AG08396 (cell line): ENCODE measurements at places on chromosomes 2 and 18.

GRCh38 chr18:53991805-53992204 lies 232.7 kb downstream of the MBD2 start:
- DNase-seq, result no peak

DNA sequence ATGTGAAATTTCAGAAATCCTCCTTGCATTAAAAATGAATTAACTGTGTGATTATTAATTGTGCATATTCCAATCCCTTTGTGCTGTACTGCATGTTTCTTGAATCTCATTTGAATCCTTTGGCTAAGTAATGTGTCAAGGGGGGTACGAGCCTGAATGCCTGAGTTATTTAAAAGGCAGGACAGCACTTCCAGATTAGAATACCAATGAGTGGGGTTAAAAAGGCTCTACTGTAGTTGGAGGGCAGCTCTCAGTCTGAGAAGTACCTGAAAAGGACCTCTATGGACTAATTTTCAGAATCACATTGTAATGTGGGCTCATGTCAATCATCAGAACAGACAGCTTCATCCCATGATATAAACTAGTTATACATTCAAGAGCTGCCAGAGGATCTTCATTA lies 423.0 kb downstream of the GRB14 start:
- DNase-seq, result no peak

DNA sequence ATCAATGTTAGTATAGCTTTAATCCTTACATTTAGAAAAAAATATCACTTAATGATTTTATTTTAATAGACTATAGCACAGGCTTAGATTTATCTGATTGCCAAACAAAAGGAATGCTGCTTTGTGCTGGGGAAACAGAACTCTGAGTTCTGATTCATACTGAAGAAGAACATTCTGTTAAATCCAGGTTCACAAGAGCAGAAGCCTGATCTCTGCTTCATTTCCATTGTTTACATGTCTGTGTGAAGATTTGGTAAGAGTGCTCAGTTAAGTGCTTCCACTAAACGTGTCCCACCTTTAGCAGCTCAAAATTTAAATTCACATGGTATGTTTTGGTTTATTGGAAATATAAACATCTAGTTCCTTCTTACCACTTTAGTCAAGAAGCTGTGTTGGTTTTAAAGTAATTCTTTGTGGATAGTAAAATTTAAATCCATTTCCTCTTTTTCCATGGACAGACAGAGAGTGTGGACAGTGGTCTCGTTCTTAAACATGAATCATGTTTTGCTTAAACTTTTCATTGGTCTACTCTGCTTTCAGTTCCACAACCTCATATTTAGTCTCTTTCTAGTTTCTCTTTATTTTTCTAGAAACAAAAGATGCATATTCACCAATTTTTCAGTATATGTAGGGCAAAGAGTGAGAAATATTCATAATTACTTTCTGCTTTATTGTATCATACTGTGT lies 59.1 kb downstream of the NYAP2 start:
- no peak for DNase-seq

- no peak for DNase-seq
Measured at GRCh38 chr2:180776921-180777320, 203.5 kb upstream of the UBE2E3 start.

GRCh38 chr2:118847762-118848172 lies 319 bp upstream of the EN1 start:
- no peak for DNase-seq

- DNase-seq, result peak; percentile 88
Measured at GRCh38 chr2:28810384-28811285, at the start of gene SPDYA. Gene SPDYA (plus strand): TSS chr2:28810834. CDS start chr2:28816015, 5,181 bp downstream.

GRCh38 chr2:113711851-113712250 lies 44.6 kb downstream of the SLC35F5 start:
- DNase-seq, result no peak

- no peak for DNase-seq
Measured at GRCh38 chr18:8603663-8604520, 5.3 kb upstream of the RAB12 start.

DNA sequence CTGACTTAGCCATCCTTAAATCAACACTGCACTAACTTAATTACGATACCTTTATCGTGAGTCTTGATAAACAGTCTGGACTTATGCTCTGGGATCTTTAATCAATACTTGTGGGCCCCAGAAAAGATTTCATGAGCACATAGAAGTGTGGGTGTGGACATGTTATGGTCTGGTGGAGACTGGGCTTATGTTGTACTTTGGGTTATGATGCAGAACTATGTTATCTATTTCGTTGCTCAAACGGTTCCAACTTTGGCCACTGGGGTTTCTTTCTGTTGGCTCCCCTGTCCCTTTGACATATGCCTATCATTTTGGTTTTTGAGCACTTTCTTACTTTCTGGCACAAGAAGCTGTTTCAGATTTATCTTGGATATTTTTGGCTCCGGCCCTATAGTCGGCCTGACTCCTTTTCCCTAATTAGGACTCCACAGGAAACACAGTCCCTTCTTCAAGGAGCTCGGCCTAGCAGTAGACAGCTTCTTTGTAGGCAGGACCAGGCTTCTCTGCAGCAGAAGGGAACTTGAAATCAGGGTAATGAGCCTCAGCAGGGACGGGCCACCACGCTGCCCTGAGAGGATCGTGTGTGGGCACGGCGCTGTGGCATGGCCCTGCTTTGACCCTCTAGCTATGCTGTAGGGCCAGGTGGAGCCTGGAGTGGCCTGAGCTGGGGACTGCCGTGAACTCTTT lies 54.6 kb upstream of the TXNDC2 start:
- no peak for DNase-seq

DNA sequence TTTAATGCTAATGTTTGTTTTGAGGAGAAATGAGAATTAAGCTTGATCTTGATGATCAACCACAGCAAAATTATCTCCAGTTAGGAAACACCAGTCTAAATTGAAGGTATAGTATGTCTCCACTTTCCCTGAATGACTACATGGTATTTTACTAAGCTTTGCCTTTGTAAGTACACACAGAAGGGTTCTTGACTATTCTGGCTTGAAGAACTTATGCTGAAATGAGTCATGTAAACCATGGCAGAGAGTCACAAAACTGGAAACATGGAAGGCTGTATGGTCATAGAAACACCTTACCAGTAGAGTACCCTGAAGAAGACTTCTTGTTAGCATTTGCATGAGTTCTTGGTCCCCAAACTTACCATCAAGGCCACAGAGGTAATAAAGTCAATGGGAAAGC lies 250.5 kb downstream of the SLC8A1 start:
- no peak for DNase-seq

- DNase-seq, result peak; percentile 69
Measured at GRCh38 chr2:133674433-133675331, 106.4 kb upstream of the NCKAP5 start.

- DNase-seq, result no peak
Measured at GRCh38 chr18:39724652-39725051, 2159.1 kb upstream of the CELF4 start.

DNA sequence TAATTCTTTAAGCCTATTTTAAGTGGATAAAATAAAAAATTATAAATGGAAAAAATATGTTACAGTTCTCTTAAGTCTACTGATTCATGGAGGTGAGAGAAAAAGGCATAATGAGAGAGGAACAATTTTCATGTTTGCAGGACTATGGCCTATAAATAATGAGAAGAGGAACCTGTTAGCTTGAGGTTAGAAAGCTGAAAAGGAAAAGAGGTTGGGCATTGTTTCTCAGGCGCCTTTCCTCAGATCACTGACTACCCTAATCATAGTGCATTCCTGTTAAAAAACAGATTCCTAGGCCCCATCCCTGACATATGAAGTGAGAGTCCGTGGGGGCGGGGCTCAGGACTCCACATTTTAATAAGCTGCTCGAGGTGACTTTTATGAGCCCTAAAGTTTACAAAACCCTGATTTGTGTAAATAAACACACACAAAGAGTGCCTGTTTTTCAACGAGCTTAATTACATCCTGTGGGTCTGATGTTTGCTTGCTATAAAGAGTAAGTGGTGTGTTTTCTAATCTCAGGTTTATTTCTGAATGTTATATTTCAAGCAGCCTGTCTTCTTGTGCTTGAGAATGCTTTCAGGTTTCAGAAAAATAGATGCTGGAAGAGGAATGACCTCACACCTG lies 335.5 kb downstream of the CLIP4 start:
- DNase-seq, result no peak

DNA sequence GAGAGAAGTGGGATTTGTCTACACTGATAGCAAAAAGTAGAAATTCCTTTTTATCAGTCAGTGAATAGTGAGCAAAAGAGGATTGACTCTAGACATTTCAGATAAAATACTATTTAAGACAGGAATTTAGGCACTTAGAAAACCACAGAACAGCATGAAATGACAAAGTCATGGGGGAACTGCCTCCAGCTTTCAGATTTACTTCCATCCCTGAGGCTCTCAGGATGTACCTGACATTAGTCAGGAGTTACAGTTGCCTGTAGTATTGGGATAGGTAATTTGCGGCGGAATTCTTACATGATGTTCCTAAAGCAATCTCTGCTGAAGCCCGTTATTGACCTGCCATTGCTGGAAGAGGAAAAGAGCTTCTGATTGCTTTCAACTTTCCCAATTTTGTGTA lies 337.1 kb upstream of the MAP2 start:
- DNase-seq, result no peak

DNA sequence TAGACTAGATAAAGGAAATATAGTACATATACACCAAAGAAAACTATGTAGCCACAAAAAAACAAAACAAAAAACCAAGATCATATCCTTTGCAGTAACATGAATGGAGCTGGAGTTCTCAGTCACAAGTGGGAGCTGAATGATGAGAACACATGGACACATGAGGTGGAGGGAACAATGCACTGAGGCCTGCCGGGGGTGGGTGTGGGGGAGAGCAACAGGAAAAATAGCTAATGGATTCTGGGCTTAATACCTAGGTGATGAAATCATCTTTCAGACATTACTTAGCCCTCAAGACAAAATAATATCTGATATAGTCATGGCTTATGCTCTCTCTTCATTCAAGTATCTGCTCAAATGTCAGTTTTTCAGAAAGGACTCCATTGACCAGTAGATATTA lies 930.6 kb downstream of the LRP1B start:
- DNase-seq, result no peak

DNA sequence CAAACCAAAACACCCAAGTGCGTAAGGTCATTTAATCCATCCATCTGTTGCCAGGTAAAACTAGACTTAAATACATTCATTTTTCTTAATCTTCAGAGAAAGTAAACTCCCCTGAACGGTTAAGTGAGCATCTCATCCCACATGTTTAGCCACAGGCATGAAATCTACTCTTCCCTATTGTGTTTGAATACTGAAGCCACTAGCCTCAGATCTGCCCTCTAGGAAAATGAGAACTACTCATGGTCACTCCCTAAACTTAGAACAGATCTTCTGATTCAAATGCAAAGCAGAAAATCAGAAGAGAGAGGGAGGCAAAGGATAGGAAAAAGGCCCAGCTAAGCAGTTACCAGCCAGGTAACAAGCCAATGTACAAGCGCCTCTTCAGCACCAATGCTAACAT lies 7.1 kb downstream of the TMEM247 start:
- no peak for DNase-seq

DNA sequence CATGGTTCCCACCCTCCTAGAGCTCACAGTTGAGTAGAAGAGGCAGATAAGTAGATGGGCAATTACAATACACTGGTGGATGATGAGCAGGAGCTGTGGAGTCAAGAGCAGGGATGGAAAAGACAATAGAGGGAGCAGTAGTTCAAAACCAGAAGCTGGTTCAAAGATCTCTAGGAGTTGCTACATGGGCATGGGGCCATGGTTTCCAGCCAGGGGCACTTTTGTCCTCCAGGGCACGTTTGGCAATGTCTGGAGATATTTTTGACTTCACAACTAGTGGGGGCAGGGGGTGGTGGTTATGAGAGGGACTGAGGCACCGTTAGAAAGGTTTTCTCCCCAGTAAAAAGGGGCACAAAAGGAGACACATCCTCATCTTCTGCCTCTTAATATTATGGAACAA lies 236.0 kb downstream of the DYSF start:
- DNase-seq, result no peak

GRCh38 chr2:227033471-227034148 lies 130.4 kb downstream of the COL4A4 start:
- peak; percentile 66 for DNase-seq

- DNase-seq, result peak; percentile 46
Measured at GRCh38 chr2:111900859-111901258, 2.5 kb downstream of the MERTK start.

GRCh38 chr2:238811293-238811692 lies 36.6 kb upstream of the TWIST2 start:
- DNase-seq, result no peak

- no peak for DNase-seq
Measured at GRCh38 chr2:219569041-219569440, 2.3 kb downstream of the OBSL1 start.

- DNase-seq, result no peak
Measured at GRCh38 chr2:179811042-179811441, 50.4 kb downstream of the ZNF385B start.

DNA sequence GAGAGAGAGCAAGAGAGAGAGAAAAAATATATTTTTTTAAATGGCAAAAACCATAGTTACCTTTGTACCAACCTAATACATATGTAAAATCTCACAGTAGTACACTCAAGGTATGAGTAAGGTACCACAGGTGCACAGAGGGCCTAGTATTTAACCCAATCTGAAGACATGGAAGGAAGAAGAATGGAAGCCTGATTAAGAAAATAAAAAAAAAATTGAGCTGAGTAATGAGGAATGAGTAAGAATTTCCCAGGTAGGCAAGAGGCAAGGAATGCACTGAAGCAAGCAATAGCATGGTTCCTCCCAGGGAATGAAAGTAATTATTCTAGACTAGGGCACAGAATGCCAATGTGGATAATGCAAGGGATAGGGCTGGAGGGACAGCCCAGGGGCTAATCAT lies 294.2 kb downstream of the FIGN start:
- DNase-seq, result no peak

- DNase-seq, result no peak
Measured at GRCh38 chr2:190786404-190787166, 94.0 kb upstream of the GLS start.

DNA sequence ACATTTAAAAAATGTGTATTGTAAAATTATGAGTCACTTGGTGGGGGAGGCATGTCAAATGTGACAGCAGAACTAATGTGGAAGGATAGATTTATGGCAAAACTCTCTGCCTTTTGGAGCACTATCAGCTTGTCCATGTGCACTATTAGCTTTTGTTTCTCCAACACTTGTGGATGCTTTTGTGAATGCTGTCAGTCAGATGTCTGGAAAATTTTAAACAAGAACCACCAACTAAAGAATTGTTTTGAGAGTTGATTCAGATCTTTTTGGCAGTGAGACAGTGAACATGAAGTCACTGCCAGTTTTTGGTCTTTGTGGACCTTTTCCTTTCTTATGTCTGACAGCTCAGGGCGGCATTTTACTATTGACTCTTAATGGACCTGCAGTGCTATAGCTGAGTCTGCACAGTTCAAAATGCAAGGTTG lies 72.4 kb downstream of the KIAA1328 start:
- no peak for DNase-seq

- DNase-seq, result no peak
Measured at GRCh38 chr18:6069539-6069938, 174.2 kb upstream of the TMEM200C start.

- DNase-seq, result no peak
Measured at GRCh38 chr2:235536711-235537110, 42.9 kb downstream of the AGAP1 start.

- peak; percentile 30 for DNase-seq
Measured at GRCh38 chr2:191012845-191013681, 908 bp downstream of the STAT1 start.
